ENCODE measurements at places on chromosomes 1 and 21.

DNA sequence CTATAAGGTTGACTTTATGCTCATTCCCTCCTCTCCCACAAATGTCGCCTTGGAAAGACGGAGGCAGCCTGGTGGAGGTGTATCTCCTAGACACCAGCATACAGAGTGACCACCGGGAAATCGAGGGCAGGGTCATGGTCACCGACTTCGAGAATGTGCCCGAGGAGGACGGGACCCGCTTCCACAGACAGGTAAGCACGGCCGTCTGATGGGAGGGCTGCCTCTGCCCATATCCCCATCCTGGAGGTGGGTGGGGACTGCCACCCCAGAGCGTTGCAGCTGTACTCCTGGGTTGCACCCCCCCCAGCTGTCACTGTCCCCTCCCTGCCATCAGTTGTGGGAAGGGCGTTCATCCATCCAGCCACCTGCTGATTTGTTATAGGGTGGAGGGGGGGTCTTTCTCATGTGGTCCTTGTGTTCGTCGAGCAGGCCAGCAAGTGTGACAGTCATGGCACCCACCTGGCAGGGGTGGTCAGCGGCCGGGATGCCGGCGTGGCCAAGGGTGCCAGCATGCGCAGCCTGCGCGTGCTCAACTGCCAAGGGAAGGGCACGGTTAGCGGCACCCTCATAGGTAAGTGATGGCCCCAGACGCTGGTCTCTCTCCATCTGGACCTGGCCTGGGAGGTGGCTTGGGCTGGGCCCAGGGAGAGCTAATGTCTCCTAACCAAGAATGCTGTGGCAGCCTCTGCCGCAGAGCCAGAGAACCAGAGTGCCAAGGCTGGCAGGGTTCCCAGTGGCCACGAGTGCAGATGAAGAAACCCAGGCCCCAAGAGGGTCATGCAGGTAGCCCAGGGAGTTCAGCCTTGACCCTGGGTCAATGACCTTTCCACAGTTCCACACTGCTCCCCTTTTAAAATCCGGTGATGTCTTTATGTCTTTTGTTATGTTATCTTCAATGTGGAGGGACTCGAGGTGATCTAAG is 13.1 kb downstream of the PCSK9 start:
- H3K4me1 ChIP-seq: no peaks in the 10 kb centered on the region
- H3K36me3 ChIP-seq: peaks cover 21% of the 10 kb centered on the region
- no peak overlapping the region for H3K4me3 ChIP-seq
- DNase-seq: no peak
- H3K27ac ChIP-seq: no peak overlapping the region
- H3K27me3 ChIP-seq: no peaks in the 10 kb centered on the region

DNA sequence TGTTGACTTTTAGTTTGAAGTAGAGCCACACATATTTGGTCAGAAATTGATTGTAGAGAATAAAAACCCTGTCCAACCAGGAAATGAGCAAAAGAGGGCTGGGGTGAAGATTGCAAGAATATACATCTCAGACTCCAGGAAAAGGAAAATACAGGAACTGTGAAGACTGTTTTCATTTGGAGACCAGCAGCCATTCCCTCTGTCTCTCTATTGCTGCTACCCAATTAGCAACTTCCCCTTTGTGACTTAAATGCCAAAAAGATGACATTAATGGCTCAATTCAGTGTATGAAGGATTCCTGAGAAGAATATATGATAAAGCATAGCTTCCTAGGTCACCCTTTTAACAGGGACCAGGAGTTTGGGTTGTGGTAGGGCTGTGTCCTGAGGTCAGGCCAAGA is 31.6 kb upstream of the CEP350 start:
- H3K27ac ChIP-seq: no peak overlapping the region
- no peak overlapping the region for H3K4me3 ChIP-seq
- DNase-seq: no peak
- no peaks in the 10 kb centered on the region for H3K27me3 ChIP-seq
- H3K36me3 ChIP-seq: peaks cover 12% of the 10 kb centered on the region

DNA sequence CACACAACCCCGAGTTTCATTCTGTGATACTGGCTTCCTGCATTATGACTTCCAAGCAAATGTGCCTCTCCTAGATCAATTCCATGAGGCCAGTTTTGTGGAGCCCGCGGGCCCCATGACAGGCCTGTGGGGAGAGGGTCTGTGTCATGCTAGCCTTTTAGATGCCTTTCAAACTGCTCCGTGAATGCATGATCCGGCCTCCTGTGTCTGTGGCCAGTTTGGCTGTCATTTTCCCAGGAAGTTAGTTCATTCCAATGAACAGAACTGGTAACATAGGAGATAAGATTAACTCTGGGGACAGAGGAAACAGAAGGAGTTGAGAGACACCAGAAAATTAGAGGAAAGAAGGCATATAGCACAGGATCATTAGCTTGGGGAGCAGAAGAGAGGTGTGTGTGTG is 3.2 kb downstream of the FNDC7 start:
- no peaks in the 10 kb centered on the region for H3K27me3 ChIP-seq
- H3K27ac ChIP-seq: no peak overlapping the region
- no peak overlapping the region for H3K4me3 ChIP-seq
- H3K4me1 ChIP-seq: peaks cover 14% of the 10 kb centered on the region
- DNase-seq: no peak

GRCh38 chr1:29490204-29490934 is 254.0 kb downstream of the PTPRU start:
- no peaks in the 10 kb centered on the region for H3K4me1 ChIP-seq
